ENCODE measurements at places on chromosomes 6 and 20.

DNA sequence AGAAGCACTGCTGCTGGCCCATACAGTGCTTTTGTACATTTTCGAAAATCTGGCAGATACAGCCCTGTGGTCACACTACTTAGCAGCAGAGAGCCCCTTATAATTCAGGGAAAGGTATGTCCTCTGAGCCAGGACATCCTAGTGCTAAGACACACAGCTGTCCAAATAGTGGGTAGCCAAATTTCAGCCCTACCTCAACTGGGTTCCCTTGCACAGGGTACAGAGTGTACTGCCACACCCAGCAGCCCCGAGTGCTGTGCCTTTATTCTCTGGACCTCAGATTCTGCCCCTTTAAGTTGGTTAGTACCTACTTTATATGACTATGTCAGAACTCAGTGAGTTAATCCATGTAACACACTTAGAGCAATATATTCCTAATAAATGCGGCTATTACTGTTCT, 47.6 kb downstream of the PRPH2 start:
- no peak for DNase-seq

DNA sequence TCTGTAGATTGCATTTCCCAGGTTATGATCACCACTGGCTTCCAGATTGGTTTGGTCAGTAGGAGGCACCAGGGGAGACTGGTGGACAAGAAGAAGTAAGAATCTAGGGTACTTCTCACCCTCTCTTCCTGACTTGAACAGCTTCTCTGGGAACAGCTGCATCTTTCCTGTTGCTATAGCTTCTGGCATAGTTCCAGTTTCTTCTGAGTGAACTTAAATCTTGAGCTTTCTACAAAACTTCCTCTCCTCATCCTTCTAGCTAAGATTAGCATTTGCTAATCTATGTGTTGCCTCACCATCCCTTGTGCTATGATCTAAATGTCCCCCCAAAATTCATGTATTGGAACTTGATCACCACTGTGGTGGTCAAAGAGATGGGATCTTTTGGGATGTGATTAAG, 724.6 kb downstream of the UTRN start:
- no peak for DNase-seq

GRCh38 chr6:55528624-55529023, 50.4 kb downstream of the HMGCLL1 start:
- no peak for DNase-seq

DNA sequence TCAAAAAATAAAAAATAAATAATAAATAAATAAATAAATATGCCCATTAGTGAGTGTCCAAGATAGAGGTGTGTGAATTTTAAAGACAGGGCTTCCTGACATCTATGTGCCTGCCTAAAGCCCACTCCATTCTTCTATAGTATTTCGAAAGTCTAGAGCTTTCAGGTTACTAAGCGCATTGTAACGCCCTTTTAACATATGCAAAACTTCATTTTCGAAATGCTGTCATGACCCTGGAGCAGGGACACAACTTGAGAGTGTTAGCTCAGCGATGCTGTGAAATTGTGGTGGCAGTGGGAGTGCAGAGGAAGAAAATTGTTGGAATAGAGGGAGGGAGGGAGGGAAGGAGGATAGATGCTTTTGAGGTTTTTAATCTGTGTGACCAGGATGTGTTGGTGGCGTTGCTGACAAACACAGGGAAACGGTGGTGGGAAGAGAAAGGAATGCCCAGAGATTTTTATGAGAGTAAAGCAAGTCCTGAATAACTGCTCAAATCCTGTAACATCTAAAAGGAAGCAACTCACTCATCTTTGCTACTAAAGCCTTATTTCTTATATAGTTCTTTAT, 169.3 kb downstream of the ARID1B start:
- no peak for DNase-seq

DNA sequence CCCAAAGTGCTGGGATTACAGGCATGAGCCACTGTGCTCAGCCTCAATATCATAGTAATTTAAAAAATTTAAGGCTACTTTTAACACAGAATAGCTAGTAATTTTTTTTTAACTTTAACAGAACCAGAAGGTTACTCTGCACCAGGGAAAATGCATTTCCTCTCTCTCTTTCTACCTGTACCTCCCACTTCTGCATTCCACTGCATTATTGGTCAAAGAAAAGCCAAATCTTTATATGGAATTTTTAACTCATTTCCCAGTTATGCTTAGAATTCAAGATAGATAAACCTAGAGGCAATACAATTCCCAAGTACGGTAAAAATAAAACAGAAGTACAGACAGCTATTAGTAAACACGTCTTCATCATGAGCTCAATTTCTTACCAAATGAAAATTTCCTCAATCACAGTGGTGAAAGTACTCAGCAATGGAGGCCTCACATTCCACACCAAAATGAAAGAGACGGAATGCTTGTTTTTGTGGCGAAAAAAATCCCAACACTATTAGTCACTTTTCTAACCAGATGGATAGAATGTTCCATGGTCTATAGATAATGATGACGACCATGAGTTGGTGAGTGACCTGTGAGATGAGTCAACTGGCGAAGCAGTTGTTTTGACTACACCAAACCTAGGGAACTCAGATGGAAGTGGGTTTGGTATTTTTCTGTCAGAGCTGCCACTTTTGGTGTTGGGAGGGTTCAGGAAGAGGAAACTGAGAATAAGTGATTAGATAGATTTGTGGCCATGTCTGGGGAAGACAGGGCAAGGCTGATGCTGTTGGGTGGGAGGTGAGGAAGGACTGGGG, 104.7 kb upstream of the SGK1 start:
- peak; percentile 37 for DNase-seq

DNA sequence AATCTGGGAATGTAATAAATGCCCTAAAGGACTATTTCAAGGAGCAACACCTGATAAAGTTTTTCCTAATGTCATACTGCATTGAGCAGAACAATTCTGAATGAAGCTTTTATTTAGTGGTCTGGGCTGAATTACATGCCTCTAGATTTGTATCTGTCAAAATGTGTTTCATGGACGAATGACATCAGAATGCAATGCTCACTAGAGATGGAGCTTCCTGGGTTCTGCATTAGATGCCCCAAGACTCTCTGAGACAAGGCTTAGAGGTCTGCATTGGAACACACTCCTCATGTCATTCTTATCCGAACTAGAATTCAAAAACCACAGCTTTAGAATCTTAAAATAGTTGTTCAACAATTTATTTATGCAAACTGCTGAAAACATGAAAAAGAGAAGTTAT, 62.0 kb downstream of the SYNE1 start:
- no peak for DNase-seq

DNA sequence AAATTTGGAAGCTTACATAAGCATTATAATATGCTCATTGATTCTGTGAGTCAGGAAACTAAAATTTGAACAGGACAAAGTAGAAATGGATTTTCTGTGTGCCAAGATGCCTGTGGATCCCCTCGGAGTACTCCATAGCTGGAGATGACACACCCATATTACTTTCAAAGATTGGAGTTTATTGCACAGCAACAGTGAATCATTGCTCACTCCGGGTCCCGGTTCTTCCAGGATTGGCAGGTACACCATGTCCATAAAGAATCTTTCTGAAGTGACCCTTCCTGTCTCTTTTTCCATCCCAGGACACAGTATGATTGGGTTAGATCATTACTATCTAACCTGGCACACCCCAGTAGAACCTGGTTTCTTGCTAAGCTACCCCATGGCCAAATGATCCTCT, 2.7 kb upstream of the BTN2A2 start:
- DNase-seq = no peak

- no peak for DNase-seq
Measured at GRCh38 chr6:154907291-154907690, 87.8 kb upstream of the TIAM2 start.
